Panc1 (cell line): ENCODE measurements at places on chromosomes 11 and 22.

DNA sequence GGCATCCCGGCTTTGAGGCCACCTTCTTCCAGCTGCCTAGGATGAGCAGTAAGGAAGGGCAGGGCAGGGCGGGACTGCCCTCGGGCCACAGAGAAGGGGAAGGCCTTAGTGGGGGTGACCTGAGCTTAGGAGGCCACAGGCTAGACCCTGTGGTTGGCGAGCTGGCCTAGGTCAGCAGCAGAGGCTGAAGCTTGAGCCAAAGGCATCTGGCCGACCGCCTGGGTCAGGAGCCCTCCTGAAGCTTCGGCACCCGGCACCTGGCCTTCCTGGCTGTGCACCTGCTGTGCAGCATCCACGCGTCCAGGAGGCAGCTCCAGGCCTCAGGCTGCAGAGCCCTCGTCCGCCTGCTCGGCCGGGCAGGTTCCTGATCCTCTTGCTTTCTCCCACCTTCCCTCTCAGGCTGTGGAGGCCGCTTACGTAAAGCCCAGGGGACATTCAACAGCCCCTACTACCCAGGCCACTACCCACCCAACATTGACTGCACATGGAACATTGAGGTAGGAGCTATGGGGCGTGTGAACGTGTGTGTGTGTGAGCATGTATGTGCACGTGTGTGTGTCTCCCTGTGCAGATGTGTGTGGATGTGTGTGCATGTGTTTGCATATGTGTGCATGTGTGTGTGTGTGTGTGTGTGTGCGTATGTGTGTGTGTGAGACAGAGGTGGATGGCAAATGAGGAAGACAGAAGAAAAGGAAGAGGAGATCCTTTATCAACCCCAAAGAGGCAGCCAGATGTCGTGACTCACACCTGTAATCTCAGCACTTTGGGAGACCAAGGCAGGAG lies 34.9 kb downstream of the ST14 start:
- no peak for DNase-seq

GRCh38 chr11:124943254-124943616 lies 7.4 kb upstream of the HEPACAM start:
- DNase-seq = no peak

DNA sequence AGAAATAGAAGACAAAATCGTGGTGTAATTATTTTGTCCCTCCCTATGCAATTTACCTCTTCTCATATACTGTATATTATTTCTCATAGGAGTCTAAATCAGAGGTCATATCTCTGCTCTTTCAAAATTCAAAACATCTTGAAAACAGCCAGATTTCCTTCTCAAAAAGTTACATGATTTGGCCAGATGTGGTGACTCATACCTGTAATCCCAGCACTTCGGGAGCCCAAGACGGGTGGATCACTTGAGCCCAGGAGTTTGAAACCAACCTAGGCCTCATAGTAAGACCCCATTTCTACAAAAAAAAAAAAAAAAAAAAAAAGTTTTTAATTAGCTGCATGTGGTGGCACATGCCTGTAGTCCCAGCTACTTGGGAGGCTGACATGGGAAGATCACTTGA lies 29.0 kb upstream of the DNAJB7 start:
- no peak for DNase-seq

- DNase-seq = no peak
Observed at GRCh38 chr11:7512525-7513233, 1.1 kb upstream of the PPFIBP2 start.

DNA sequence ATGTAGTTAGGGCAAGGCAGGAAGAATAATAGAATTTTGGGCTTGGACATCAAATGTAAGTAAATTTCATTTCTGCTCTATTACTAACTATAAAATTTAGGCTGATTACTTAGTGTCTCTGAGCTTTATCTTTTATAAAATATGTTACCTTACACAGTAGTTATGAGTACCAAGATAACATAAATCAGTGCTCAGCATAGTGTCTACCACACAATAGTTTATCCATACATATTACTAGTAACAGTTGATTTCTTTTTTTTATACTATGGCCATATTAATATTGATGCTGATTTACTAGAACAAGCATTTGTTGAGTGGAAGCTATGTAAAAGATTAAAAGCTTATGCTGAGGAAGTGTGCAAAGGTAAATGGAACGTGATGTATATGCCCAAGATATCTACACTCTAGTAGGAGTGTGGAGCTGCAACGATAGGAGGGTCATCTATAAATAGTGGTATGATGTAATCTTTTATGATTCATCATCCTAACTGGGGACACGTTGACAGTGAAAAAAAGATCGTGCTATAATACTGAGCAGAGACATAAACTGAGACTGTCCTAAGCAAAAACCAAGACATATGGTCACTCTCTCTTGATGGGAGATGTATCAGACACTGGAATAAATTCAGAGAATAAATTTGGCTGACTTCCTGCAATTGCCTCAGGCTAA lies 8.7 kb upstream of the SLC5A12 start:
- no peak for DNase-seq

- no peak for DNase-seq
Observed at GRCh38 chr11:13486926-13487660, 8.7 kb downstream of the PTH start.

- no peak for DNase-seq
Observed at GRCh38 chr11:95803973-95804372, 13.7 kb downstream of the CEP57 start.

DNA sequence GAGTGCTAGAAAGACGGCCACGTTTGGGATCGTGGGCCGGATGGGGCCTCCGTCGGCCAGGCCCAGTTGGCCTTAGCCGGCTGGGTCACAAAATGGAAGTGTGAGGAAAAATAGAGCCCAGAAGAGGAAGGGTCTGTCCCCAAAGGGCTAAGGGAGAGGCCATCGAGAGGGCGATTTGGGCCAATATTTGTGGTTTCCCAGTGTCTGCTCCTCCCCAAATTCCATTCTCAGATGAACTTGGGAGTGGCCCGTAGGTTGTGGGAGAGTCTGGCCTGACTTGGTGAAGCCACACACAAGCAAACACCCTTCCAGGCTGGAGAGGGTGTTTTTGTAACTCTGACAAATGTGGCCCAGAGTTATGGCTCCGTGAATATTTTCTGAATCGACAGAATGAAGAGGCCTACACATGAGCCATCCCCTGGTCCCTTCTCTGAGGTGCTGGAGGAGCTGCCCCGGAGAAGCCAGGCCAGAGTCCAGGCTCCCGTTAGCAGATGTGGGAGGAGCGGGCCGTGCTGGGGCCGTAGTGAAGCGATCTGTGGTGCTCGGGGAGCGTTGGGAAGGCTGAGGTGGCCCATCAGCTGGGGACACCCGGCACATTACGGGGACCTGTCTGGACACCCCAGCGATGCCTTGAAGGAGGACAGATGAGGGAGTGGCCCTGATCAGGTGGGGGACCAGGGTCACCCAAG lies 73.5 kb upstream of the PPARA start:
- no peak for DNase-seq

DNA sequence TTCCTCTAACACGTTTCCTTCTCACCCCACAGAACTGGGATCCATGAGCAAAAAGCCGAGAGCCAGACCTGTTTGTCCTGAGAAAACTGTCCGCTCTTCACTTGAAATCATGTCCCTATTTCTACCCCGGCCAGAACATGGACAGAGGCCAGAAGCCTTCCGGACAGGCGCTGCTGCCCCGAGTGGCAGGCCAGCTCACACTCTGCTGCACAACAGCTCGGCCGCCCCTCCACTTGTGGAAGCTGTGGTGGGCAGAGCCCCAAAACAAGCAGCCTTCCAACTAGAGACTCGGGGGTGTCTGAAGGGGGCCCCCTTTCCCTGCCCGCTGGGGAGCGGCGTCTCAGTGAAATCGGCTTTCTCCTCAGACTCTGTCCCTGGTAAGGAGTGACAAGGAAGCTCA lies 24.0 kb downstream of the CD5 start:
- DNase-seq = no peak

- DNase-seq = no peak
Observed at GRCh38 chr11:61709110-61709509, 28.9 kb downstream of the DAGLA start.

- DNase-seq = no peak
Observed at GRCh38 chr11:10641912-10642697, 51.5 kb downstream of the IRAG1 start.

DNA sequence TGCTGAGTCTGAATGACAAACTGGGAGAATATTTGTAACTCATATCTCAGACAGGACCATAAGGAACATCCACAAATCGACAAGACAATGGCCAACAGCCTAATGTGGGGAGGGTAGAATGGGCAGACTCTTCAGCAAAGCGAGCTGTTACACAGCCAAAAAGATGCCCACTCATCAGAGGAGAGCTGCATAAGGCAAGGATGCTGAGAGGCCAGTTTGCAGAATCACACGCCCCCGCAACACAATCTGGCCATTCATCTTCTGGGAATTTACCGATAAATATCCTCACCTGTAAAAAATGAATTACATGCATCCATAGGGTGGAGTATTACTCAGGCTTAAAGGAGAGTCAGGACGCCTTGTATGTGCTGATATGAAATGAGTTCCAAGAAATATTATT lies 57.5 kb upstream of the SLC22A12 start:
- DNase-seq = no peak

DNA sequence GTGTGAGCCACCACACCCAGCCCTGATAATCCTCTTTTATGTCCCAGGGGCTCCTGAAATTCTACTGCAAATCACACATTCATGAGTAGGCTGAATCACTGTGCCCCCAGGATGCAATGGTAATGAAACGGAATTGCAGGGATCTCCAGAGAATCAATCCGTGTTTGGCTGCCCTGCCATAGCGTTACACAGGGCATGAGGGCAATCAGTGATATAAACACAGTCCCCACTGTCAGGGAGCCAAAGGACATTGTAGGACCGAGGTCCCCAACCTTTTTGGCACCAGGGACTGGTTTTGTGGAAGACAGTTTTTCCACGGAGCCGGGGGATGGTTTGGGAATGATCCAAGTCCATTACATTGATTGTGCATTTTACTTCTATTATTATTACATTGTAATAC lies 9.0 kb upstream of the PLA2G6 start:
- no peak for DNase-seq

DNA sequence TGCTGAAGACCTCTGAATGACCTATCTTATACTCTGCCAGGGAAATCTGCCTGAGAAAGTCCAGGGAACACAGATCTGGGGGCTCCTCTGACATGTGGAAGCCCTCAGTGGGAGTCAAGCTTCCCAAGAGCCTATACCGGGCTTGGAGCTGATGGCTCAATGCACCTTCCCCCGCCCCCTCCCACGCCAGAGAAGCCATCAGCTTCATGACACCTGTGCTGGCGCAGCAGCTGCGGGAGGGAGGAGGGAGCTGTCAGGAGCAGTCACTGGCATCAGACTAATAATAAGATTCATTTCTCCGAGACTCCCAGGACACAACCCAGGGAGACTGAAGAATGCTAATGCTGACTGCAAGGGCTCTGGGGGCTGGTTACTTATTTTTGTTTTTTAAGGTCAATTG lies 47.8 kb downstream of the SPATA19 start:
- DNase-seq = no peak

- DNase-seq = no peak
Observed at GRCh38 chr11:96481204-96481603, 91.4 kb downstream of the JRKL start.

DNA sequence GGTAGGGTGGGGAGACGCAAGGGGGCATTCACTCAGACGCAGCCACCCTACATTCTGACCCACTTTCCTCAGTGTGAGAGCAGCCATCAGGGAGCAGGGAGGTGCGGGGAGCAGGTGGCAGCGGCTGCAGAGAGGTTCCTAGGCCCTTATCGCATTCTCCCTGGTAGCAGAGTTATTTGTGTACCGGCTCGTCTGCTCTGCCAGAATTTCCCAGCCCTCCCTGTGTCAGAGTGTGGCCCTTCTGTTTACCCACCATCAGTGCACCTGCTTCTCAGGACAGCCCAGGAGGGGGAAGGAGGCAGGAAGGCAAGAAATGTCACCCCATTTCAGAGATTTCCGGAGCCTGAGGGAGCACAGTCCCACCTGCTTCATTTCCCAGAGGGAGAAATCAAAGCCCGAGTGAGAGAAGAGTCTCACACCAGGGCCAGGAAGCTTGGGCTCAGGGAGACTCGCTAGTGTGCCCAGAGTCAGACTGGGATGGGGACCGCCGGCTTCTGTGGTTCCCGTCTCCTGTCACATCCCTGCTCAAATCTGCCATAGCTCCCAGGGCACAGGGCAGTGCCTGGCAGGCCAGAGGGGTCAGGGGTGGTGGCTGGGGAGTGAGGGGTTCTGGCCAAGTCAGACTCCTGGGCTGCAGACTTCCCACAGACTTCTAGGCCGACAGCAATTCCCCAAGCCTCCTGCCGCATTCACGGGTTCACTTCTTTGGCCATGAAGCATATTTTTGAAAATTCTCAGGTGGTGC lies 49.7 kb downstream of the ARRB1 start:
- DNase-seq = no peak

- no peak for DNase-seq
Observed at GRCh38 chr11:64577202-64577601, 13.8 kb upstream of the SLC22A12 start.

DNA sequence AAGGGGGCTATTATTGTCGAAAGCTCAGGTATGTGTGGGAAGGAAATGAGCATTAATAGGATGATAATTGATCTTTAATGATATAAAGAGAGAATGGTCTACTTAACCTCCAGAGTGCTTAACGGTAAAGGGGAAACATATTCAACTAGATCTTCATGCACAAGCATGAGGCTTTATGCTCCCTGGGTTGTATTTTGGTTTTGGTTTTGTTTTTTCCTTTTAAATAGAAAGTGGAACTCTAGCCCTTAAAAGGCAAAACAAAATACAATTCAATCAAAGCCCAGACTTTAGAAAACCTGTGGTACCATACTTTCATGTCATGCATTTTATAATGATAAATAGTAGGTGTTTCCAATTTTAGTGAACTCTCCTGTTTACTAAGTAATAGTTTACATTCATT lies 622.7 kb downstream of the METTL15 start:
- no peak for DNase-seq

- no peak for DNase-seq
Observed at GRCh38 chr22:43427296-43428004, 15.6 kb downstream of the MPPED1 start.

GRCh38 chr11:26186389-26186788 lies 145.5 kb upstream of the ANO3 start:
- no peak for DNase-seq

DNA sequence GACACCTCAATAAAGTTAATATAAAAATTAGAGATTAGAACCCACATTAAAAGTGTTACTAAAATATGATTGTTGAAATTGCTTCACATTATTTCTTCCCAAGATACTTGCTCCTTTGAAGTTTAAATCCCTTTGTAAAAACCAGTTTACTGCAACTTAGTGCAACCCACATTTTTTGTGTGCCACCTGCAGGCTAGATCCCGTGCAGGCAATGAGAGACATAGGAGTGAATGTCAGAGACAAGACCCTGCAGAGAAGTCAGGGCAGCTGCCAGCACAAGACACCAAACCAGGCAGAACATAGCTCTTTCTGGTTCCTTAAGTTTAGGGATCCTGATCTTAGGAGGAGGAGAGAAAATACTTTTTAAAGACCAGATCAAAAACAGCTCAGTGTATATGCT lies 142.8 kb upstream of the MTNR1B start:
- DNase-seq = no peak

DNA sequence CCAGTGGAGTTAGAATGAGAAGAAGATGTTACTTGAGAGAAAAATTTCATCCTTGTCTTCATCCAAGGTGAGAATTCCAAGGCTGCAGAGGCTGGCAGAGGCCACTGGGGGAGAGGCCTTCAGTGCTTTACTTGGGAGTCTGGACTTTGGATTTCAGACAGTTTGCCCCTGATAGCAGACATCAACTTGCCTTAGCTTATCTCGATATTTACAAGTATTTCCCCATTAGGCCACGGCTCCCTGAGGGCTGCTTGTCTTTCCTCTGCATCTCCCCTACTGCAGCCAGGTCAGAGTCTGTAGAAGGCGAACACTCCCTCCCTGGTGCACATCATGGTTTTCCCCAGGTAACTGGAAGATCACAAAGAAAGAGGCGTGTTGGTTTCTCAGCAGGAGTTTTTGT lies 29.9 kb upstream of the BSX start:
- DNase-seq = no peak

- no peak for DNase-seq
Observed at GRCh38 chr22:20117633-20118299, 740 bp upstream of the TRMT2A start.
